Activated CD8-positive, alpha-beta memory T cell treated with anti-CD3 and anti-CD28 coated beads for 48 hours (primary cell): ENCODE measurements at places on chromosomes 7 and 10.

DNA sequence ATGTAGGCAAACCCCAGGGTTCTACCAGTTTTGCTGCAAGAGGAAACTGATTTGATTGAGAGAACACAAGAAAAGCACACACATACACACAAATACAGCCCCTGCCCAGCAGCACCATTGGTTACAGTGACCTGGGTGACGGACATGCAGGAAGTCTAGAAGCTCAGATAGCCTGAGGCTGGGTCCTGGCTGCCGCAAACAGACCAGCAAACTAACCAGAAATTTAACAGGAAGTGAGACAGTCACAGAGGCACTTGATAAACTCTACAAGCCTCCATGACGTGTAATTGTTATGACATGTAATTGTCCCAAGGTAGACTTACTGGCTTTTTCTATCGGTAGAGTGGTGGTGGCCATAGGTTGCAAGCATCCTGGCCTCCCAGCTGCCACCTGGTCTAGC is 58.9 kb downstream of the PRKAR2B start:
- DNase-seq, result no peak

DNA sequence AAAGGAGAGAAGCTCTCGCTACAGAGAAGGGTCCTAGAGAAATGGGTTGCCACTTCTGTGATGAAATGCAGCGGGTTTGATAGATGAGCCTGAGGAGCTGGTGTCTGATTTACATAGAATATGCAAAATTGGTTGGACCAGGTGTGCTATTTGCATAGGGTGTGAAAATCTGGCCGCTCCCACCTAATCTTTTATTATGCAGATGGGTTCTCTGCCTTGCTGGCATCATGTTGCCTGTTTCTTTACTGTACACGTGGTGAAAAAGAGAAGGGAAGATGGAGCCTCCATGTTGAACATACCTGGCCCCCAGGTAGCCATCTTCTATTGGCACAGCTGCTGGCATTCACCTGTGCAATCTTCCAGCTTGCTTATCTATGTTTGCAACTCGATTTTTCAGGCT is 212.2 kb downstream of the ANKRD7 start:
- DNase-seq, result no peak

GRCh38 chr10:129727495-129727894 is 236.6 kb downstream of the EBF3 start:
- no peak for DNase-seq

GRCh38 chr10:51367127-51367526 is 292.8 kb downstream of the PRKG1 start:
- no peak for DNase-seq

GRCh38 chr7:9026121-9026520 is 592.7 kb downstream of the NXPH1 start:
- no peak for DNase-seq

DNA sequence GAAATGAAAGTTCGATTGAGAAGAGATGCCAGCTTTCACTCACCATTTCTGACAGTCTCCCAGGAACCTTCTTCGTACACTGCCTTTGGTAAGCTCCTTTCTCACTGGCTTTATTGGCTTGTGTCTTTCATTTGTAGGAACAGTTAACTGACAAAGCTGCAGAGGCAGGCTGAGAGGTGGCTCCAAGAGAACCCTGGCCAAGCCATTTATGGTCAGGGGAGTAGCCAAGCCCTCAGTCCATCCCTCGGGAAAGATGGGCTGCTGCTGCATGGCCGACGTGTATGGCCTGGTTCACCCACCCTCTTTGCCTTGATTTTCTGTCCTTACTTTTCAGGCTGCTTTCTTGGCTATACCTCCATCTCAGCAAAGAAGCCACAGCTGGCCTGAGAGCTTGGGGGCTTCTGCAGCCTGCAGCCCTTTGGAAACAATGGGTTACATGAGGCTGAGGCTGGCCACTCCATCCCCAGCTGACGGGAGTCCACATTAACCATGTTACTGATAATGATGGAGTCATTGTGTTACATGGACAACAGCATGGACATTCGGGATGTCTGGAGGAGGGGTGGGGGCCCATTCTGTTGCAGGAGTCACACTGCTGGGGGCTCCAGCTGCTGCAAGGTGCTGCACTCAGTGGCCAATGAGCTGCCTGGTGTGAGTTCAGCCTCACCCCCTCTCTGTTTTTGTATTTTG is at the start of gene OPALIN:
TSS of gene OPALIN (minus strand) at position 152 of the 690 bp plus-strand sequence. CDS start at position 46, 106 bp downstream.
- no peak for DNase-seq

DNA sequence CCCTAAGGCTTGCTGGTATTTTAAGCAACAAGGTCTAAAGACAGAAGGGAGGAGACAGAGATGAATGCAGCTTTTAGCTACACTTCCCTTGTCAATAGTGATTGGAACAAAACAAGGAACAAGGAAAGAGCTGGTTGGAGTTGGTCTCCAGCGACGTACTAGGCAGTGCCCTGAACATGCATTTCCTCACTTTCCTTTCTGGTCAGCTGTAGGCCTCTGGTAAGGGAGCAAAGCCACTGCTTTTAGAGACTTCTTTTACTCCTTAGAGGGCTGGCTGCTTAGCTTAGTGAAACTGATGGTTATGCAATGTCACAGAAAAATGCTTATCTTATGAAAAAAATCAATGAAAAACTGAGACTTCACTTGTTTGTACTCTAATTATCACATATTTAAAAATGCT is 75.5 kb upstream of the TRIL start:
- DNase-seq, result no peak

DNA sequence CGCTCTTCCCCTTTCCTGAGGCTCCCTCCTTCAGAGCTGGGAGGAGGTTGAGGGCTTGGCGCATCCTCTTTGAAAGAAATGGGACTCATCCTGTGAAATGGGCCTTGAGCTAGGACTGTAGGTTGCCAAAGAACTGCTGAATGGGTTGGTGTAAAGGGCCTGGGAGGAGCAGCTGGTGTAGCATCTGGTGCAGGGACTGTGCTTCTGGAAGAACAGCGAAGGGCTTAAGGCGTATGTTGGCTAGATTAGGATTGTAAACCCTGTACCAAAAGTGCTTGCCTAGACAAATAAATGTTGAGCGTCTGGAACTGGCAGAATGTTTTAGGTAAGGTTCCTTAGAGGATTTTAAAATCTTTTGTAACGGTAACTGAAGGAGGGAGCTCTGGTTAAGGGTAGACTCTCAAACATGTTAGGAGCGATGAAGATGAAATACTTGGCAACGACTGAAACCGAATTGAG is 563 bp downstream of the STAM start:
- DNase-seq, result no peak

- no peak for DNase-seq
Measured at GRCh38 chr7:69871213-69871885, 273.1 kb downstream of the AUTS2 start.
